ENCODE measurements at places on chromosomes 6 and 20.

DNA sequence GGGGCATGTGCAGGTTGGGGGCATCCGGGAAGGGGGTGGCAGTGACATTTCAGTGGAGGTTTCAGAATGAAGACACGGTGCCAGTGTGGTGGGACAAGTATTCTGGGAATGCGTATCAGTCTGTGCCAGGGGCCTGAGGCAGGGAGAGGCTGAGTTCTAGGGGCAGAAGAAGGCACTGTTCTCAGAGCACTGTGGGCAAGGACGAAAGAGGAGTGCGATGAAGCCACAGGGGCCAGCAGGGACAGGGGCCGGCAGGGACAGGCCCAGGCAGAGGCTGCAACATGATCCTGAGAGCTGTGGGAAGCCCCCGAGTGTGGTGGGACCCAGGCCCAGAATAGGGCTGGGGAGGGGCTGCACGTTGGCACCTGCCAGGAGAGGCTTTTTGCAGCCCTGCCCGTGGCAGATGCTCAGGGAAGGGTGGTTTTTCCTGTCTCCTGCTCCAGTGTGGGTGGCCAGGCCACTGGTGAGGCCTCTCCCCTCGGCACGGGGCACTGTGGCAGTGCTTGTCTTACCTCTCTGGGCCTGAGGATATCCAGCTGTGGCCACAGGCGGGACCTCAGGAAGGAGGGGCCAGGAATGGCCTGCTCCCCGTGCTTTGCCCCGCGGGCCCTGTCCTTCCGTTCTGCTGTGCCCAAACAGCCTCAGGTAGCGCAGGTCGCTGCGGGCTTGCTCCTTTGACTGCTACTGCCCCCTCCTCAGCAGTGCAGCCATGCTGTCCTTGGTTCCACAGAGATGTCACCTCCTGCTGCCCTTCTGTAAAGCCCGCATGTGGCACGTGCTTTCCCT, 10.0 kb downstream of the ENTPD6 start:
- no peak for DNase-seq

DNA sequence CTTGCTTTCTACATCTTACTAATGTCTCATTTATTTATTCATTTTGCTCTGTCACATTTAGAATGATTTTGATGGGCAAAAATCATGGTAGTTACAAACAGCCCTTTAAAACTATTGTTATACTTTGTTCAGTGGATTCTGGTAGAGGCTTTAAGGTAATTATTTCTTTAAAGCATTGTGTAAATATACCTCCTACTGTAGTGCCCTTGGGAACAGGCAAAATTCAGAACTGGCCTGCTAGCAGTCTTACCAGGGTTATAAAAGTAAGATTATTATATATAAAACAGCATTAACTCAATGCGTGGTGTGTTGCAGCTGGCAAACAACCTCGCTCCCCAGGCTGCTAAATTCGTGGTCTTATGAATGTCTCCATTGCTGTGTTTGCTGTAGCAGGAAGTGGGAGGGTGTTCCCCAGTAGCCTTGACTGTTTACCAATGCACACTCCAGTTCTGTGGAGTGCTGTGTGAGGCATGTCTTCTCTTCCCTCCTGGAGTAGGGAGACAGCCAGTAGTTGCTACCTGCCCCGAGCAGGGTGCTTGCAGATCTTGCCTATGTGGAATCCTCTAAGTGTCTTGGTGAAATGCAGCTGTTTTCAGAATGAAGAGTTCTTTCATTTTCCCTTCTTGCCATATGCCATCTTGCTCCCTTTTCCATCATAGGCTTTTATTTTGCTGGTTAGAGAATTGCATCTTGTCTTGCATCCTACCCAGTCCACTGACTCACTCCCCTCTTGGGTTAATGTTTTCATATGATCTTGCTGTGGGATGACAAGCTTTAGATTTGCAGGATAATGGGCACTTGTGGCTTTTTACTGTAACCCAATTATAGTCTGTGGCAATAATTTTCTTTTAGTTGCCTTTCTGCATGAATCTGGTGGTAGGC, 45.3 kb downstream of the IGF2R start:
- DNase-seq = no peak

DNA sequence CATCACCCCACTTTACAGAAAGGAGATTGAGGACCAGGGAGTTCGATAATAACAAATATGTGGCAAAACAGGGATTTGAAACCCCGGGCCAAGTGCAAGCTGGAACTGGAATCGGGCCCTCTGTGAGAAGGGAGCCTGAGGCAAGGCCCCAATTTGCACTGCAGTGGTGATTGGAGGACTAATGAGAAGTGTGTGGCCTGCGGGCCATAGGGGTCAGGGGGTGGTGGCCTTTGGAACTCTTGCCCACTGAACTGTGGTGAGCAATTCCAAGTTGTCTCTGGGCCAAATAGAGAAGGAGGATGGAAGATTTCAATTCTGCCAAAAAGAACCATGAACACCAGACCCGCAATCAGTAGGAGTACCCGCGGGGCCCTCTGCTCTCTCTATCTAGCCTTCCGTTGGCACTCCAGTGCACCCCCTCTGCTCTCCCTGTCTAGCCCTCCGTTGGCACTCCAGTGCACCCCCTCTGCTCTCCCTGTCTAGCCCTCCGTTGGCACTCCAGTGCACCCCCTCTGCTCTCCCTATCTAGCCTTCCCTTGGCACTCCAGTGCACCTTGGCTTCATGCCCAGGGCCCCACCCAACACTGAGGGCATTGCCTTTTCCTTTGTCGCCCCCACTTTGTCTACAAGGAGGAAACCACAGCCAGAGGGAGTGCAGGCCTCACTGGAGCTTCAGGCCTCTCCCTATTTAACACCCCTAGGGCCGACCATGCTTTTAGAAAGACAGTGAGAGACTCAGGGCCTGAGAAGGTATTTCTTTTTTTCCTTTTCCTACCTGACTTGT, 6.0 kb upstream of the PTPRA start:
- no peak for DNase-seq

DNA sequence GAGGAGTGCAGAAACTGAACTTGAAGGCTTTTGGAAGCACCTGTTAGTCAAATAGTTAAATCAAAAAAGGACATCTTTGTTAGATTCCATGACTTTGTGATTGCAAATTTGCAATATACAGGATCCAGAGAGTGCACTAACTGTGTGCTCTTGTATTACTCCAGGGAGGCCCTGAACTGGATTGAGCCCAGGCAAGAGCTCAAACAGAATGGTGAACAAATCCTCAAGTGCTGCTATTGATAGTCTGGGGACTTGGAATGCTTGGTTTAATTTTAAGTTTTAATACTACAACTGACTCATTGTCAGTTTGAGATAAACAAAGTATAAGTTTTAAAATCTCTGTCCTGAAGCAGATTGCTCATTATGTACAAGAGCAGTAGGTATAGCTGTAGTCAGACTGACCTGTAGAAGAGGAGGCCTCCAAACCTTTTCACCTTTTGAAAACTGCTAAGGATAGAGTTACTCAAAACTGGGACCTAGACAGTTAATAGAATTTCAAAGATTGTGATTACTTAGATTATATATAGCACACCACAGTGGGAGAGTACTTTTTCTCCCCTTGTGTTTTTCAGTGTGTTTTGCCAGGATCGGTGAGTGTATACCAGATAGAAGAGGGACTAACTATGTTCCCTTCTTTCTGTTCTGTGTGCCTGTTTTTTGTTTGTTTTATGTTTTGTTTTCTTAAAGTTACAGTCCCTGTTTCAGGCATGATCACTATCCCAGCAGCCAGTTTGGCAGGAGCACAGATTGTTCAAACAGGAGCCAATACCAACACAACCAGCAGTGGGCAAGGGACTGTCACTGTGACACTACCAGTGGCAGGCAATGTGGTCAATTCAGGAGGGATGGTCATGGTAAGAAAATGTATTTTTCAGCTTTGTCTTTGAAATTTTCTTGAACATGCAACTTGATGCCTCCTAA, 18.3 kb downstream of the NFYA start:
- no peak for DNase-seq

GRCh38 chr6:117265410-117266256, at the start of gene VGLL2:
Gene VGLL2 (plus strand): TSS chr6:117265558. CDS start chr6:117265764, 206 bp downstream.
- no peak for DNase-seq

DNA sequence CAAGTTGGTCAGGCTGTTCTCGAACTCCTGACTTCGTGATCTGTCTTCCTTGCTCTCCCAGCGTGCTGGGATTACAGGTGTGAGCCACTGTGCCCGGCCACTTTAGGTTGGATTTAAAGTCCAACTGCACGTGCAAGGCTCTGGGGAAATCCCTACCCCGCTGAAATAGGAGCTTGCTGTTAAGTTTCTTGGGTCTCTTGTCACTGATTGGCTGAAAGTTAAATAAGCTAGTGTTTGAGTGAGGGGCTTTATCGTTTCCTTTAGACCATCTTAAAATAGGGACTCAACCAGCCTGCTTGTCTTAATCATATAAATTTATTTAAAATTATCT, 11.1 kb upstream of the SERINC1 start:
- no peak for DNase-seq

All from stimulated activated CD8-positive, alpha-beta memory T cell treated with anti-CD3 and anti-CD28 coated beads, Interleukin-4, amount 100 ng/mL, for 4 hours (primary cell).